Renal pelvis (tissue), 12 donors: ENCODE measurements at places on chromosomes 16 and 17. TPM values are rescaled to one million over a fixed set of nuclear protein-coding genes. Genes with fewer than 3 reads are reported as not detected.

Gene TEX14
- 1.3 TPM for polyA plus RNA-seq

Gene ABCC12
- polyA plus RNA-seq: not detected

Gene CDH5
- polyA plus RNA-seq: 62.7 TPM

Gene KRTAP4-5
- not detected for polyA plus RNA-seq

Gene KRTAP9-2
- not detected for polyA plus RNA-seq

Gene PLA2G10
- 1.2 TPM for polyA plus RNA-seq

Gene WSB1
- 162 TPM for polyA plus RNA-seq

Gene SERPINF2
- polyA plus RNA-seq: 109 TPM

Gene PKD1
- polyA plus RNA-seq: 115 TPM

Gene STH
- not detected for polyA plus RNA-seq

Gene ARMC5
- 19.0 TPM for polyA plus RNA-seq

Gene ELMO3
- 7.0 TPM for polyA plus RNA-seq

Gene CCL5
- 1.4 TPM for polyA plus RNA-seq

Gene AGRP
- 0.91 TPM for polyA plus RNA-seq

Gene CALB2
- polyA plus RNA-seq: 0.47 TPM

Gene SLC13A2
- 13.0 TPM for polyA plus RNA-seq

Gene ABCC3
- polyA plus RNA-seq: 21.2 TPM

Gene TERB1
- polyA plus RNA-seq: not detected

Gene DNAH9
- polyA plus RNA-seq: 7.3 TPM

Gene NOB1
- polyA plus RNA-seq: 68.3 TPM

Gene SMG6
- polyA plus RNA-seq: 31.9 TPM

Gene CA5A
- 0.25 TPM for polyA plus RNA-seq

Gene TLCD2
- 5.8 TPM for polyA plus RNA-seq

Gene IRX5
- polyA plus RNA-seq: 9.3 TPM

Gene TPPP3
- polyA plus RNA-seq: 64.7 TPM

Gene SPNS2
- polyA plus RNA-seq: 48.2 TPM

Gene KCNG4
- 0.09 TPM for polyA plus RNA-seq

Gene CHD9NB
- 7.9 TPM for polyA plus RNA-seq

Gene NOD2
- polyA plus RNA-seq: 0.40 TPM

Gene ITGA3
- 119 TPM for polyA plus RNA-seq

Gene C17orf50
- 0.29 TPM for polyA plus RNA-seq

Gene KRT16
- not detected for polyA plus RNA-seq

Gene HIC1
- 24.1 TPM for polyA plus RNA-seq

Gene C1QL1
- 2.7 TPM for polyA plus RNA-seq

Gene JPH3
- 1.0 TPM for polyA plus RNA-seq

Gene MLX
- polyA plus RNA-seq: 35.6 TPM

Gene KCTD13
- 14.8 TPM for polyA plus RNA-seq

Gene CMTM1
- 6.8 TPM for polyA plus RNA-seq

Gene SGCA
- polyA plus RNA-seq: 1.3 TPM

Gene ACSM2A
- polyA plus RNA-seq: 99.4 TPM

Gene ABI3
- polyA plus RNA-seq: 5.5 TPM

Gene ABHD15
- polyA plus RNA-seq: 7.6 TPM

Gene FBXW10B
- polyA plus RNA-seq: 1.1 TPM

Gene AOC2
- polyA plus RNA-seq: 1.1 TPM

Gene EEF2K
- polyA plus RNA-seq: 15.1 TPM
